Muscle of leg (tissue), 16 donors: ENCODE measurements at places on chromosomes 6 and 20. TPM values are rescaled to one million over a fixed set of nuclear protein-coding genes. Genes with fewer than 3 reads are reported as not detected.
A peak's percentile ranks its signal among the peaks of the same experiment; 100 is the strongest.

The C4A gene
- 13.0 TPM for total RNA-seq

The DACT2 gene
- 2.0 TPM for total RNA-seq

The SIRPB2 gene
- total RNA-seq = 0.84 TPM

DNA sequence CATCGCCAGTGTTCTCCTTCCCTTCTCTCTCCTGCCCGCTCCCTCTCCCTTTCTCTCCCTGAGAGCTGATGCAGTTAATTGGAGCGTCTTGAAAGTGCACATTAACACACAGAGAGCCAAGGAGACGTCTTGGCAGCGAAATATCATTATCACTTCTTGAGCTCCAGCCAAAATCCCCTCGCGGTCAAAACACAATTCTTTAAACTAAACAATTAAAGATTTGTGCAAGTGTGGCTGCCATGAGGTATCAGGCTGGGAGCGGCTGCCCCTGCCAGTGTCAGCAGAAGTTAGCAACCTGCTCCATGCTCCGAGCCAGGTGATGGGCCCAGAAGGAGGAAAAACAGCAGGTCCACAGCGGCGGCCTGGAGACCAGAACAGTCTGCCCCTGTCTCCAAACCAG, 100.9 kb upstream of the FOXP4 start:
- H3K27ac ChIP-seq = no peak overlapping the region
- H3K4me1 ChIP-seq = peaks cover 35% of the 10 kb centered on the region
- DNase-seq = no peak
- H3K27me3 ChIP-seq = peaks cover 35% of the 10 kb centered on the region

DNA sequence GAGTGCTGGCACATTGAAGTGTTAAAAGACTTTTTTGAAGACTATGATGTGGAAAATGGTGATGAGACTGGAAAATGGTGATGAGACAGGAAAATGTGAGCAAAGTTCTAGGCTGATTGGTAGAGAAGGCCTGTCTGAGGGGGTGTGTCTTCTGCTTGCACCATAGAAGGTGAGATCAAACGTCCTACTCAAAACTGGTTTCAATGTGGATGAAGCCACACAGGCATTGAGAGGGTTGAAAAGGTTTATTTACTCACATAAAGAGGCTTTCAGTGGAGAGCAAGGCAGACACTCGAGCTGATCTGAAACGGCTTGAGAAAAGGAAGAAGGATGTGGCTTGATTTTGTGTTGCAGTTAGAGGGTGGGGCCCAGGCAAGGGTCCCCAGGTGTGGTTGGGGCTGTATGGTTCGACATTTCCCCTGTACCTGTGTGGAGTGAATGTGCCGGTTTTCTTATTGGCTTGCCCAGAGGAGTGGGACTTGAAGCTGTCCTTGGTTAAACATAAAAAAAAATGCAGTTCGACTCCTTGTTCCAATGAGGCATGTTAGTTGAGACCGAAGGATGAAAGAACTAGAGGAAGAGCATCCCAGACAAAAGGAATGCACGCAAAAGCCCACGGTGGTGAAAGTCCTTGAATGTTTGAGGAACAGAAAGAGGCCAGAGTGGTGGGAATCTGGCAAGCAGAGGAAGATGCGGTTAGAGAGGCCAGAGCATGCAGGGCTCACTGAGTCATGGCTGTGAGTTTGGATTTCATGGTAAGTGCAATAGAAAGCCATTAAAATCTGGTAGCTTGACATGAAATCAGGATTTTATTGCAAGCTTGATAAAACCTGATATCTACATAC, 172.3 kb downstream of the EPM2A start:
- H3K27me3 ChIP-seq = no peaks in the 10 kb centered on the region
- no peak for DNase-seq
- H3K4me3 ChIP-seq = no peak overlapping the region
- no peaks in the 10 kb centered on the region for H3K36me3 ChIP-seq

GRCh38 chr6:17965397-17965796, 22.0 kb downstream of the KIF13A start:
- H3K4me3 ChIP-seq = no peak overlapping the region
- peak; percentile 40 for DNase-seq
- H3K4me1 ChIP-seq = peaks cover 8% of the 10 kb centered on the region
- no peaks in the 10 kb centered on the region for H3K27me3 ChIP-seq
- no peak overlapping the region for H3K27ac ChIP-seq
- H3K36me3 ChIP-seq = no peaks in the 10 kb centered on the region

- H3K27ac ChIP-seq = no peak overlapping the region
- H3K27me3 ChIP-seq = no peaks in the 10 kb centered on the region
- H3K36me3 ChIP-seq = no peaks in the 10 kb centered on the region
- H3K4me3 ChIP-seq = no peak overlapping the region
Observed at GRCh38 chr6:92124200-92124651, 1295.1 kb downstream of the EPHA7 start.

GRCh38 chr6:35468980-35469750, 964 bp downstream of the RPL10A start:
- peaks cover 29% of the 10 kb centered on the region for H3K4me1 ChIP-seq
- no peaks in the 10 kb centered on the region for H3K27me3 ChIP-seq
- H3K4me3 ChIP-seq = peak overlapping the region; percentile 87
- H3K27ac ChIP-seq = peak overlapping the region; percentile 96
- peaks cover 68% of the 10 kb centered on the region for H3K36me3 ChIP-seq

GRCh38 chr6:49030251-49031020, 432.6 kb downstream of the MMUT start:
- no peak overlapping the region for H3K4me3 ChIP-seq
- H3K36me3 ChIP-seq = no peaks in the 10 kb centered on the region
